Stimulated activated CD4-positive, alpha-beta T cell treated with anti-CD3 and anti-CD28 coated beads, Interleukin-1b, Interleukin-23, amount 100 ng/mL, for 24 hours (primary cell): ENCODE measurements at places on chromosomes 5 and 9.

DNA sequence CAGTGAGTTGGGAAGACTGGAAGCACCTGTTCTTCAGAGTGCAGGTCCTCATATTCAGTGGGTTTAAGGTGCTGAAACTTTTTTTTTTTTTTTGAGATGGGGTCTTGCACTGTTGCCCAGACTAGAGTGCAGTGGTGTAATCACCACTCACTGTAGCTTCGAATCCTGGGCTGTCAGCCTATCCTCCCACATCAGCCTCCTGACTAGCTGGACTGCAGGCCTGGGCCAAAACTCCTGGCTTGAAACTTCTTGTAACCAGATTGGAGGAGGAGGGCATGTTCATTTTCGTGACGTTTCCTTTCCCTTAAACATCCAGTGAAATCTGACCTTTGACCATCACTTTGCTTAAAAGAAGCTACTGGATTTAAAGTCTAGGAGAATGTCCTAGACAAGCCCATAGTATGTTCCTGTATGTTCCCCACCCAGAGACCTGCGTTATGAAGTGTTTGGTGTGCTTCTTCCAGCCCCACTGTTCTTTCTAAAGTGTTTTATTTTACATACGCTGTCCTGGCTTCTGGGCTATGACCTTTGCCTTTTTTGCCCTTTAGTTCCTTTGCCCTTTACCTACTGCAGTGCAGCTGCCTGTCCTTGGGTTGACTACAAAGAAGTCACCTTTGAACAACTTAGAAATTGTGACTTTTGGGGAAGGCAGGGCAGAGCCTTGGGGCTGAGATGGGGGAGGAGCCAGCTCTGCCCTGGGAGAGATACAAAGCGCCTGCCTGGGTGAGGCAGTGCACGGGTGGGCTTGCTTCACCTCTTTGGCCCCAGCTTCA, 18.4 kb downstream of the TENT4A start:
- no peak for DNase-seq

DNA sequence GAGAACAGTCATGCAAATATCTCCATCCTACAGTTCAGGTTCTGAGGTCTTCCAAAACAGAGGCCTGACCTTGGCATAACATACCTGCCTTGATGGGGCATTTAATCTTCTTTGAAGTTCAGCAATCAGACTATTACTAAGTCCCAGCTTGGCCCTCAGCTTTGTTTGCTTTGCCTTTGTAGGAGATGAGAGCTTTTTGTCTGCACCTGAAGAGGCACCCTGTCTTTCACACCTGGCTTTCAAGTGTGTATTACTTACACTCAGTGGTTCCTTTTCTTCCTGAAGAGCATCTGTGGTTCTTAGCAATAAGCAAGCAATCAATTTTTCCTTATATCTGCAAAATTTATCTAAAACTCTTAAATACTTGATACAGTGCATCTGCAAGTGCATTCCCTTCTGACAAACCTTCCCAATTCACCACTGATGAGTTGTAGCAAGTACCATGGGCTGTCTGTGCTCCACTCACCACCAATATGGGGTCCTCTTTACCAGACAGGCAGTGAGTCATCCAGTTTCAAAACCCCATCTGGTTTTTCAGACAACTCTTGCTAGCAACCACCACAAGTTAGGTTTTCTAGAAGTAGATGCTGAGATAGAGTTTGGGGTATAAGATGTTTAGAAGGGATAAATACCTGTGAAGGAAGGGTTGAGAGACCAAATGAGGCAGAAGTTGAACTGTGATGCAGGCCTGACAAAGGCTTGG, 100.2 kb downstream of the HINT1 start:
- DNase-seq = no peak

DNA sequence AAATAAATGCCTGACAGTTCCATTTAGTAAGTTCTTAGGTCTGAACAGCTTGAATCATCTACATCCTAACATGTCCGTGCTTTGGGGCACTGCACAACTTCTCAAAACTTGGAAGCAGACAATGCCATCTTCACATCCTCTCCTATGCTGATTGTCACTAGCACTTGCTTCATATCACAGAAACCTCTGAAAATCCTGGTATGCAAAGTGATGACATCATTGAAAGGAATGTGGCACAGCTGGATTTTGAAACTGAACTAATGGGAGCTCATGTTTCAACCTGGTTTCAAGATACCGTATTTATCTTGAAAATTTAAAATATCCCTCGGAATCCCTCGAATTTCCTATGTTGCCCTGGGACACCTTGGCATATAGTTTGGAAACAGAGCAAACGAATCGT, 490.2 kb upstream of the DAP start:
- DNase-seq = no peak

DNA sequence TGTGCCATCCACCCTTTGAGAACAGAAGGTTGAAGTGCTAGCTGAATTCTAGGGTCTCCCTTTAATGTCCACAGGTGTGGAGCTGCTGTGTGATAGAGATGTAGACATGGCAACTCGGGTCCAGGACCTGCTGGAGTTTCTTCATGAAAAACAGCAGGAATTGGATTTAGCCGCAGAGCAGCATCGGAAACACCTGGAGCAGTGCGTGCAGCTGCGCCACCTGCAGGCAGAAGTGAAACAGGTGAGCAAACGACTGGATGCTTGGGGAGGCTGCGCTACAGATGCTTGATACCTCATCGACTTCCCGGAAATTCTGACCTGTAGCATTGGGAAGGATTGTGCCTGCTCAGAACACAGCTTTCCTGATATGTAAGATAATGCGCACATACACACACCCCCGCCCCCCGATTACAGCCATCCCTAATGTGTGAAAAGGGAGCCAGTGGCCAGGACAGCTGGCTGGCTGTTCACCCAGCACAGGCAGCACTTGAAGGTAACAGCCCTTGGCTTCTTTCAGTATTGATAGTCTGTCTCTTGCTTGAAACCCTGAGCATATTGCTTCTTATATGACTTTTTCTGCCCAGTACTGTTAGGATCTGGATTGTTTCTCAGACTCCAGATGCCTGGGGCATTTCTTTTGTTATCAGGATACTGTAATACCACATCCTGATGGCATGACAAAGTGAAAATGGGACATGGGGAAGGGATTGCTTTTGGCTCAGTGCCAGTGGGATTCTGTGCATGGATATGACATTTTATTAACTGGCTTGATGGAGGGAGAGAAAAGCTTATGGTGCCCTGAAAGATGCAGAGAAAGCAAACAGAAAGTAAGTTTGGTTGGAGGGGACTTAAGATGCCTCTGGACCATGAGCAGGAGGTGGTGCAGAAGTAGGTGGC, 216.8 kb upstream of the OTULINL start:
- no peak for DNase-seq

DNA sequence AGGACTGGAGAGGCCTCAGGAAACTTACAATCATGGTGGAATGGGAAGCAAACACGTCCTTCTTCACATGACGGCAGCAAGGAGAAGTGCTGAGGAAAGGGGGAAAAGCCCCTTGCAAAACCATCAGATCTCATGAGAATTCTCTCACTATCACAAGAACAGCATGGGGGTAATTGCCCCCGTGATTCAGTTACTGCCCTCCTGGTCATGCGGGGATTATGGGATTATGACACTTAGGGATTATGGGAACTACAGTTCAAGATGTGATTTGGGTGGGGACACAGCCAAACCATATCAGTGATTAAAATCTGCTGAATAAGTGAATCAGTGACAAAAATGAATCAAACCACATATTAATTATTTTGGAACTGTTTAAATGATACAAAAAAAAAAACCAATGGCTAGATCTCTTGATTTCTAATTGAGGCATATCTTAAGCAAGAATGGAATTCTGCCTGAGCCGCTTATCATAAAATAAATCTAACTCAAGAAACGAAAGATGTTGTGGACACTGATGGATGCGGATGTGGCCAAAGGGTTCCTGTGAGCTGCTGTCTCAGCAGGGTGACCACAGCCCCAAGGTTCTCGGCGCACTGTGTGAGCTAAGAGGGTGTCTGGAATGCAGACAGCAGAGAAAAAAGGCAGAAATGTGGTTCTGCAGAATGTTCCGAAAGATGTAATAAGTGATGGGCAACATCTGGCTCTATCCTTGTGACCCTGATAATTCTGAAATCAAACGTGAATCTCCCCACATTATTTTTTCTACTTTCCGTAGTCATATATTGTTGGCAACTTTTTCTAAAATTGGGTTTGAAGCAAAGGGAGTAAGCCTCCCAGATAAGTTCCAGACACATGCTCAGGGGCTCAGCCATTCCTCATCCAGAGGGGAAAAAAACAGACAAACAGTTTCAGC, 107.2 kb upstream of the ICE1 start:
- no peak for DNase-seq
